ENCODE measurements at places on chromosomes 11 and 22. TPM values are rescaled to one million over a fixed set of nuclear protein-coding genes. Genes with fewer than 3 reads are reported as not detected.

Gene OR52A1
- total RNA-seq = not detected

Gene LARGE1
- total RNA-seq = 0.17 TPM

Gene BTBD18
- not detected for total RNA-seq

Gene GNAZ
- total RNA-seq = 1.2 TPM

Gene CECR2
- total RNA-seq = not detected

Gene KCNQ1
- 3.1 TPM for total RNA-seq

Gene EXPH5
- total RNA-seq = 0.95 TPM

Gene FZD4
- total RNA-seq = 0.06 TPM

Gene IFTAP
- 4.5 TPM for total RNA-seq

Gene OR51E1
- not detected for total RNA-seq

Gene CHRNA10
- total RNA-seq = 1.4 TPM

Gene TCN1
- not detected for total RNA-seq

Gene TEX54
- total RNA-seq = 1.4 TPM

Gene CLDN5
- not detected for total RNA-seq

Gene FOLR2
- not detected for total RNA-seq

Gene MFNG
- total RNA-seq = 199 TPM

Gene PEX16
- 35.3 TPM for total RNA-seq

Gene ALX4
- total RNA-seq = not detected

Gene E2F8
- total RNA-seq = 13.3 TPM

Gene KCNJ11
- 0.63 TPM for total RNA-seq

Gene PYGM
- 0.95 TPM for total RNA-seq

Gene OR8D1
- total RNA-seq = not detected
